Left ventricle myocardium inferior (tissue), 1 donor: ENCODE measurements at places on chromosomes 6 and 20. TPM values are rescaled to one million over a fixed set of nuclear protein-coding genes. Genes with fewer than 3 reads are reported as not detected.

Gene C6orf163
- total RNA-seq = 1.6 TPM

Gene GHRH
- 0.93 TPM for total RNA-seq

Gene PRICKLE4
- 0.88 TPM for total RNA-seq

Gene IMPG1
- total RNA-seq = not detected

Gene CD2AP
- total RNA-seq = 9.9 TPM

Gene MTRF1L
- total RNA-seq = 30.9 TPM

Gene ID4
- total RNA-seq = 3.0 TPM

Gene BPI
- total RNA-seq = not detected

Gene PEX3
- 21.0 TPM for total RNA-seq

Gene OLIG3
- total RNA-seq = not detected

Gene TPBG
- 2.6 TPM for total RNA-seq

Gene BTBD9
- total RNA-seq = 16.5 TPM

Gene TRIM10
- not detected for total RNA-seq

Gene SYNDIG1
- 21.4 TPM for total RNA-seq

Gene NRSN1
- not detected for total RNA-seq

Gene PTGIS
- 26.3 TPM for total RNA-seq

Gene CD24
- 0.71 TPM for total RNA-seq

Gene ECT2L
- total RNA-seq = 1.6 TPM

Gene MDN1
- 22.9 TPM for total RNA-seq

Gene ABHD16B
- not detected for total RNA-seq

Gene CPNE5
- 26.5 TPM for total RNA-seq

Gene OOEP
- not detected for total RNA-seq

Gene AIF1
- 15.2 TPM for total RNA-seq

Gene TMEM200A
- not detected for total RNA-seq

Gene SLC12A5
- total RNA-seq = not detected

Gene MATN4
- total RNA-seq = not detected

Gene SSTR4
- not detected for total RNA-seq

Gene IPCEF1
- 1.7 TPM for total RNA-seq

Gene LY6G6C
- not detected for total RNA-seq

Gene APOBEC2
- 219 TPM for total RNA-seq

Gene SRSF12
- not detected for total RNA-seq

Gene SLC18B1
- total RNA-seq = 2.7 TPM

Gene SALL4
- 0.25 TPM for total RNA-seq

Gene TINAG
- 0.41 TPM for total RNA-seq

Gene PLCB4
- 30.5 TPM for total RNA-seq

Gene BMP5
- total RNA-seq = 0.93 TPM

Gene IL17F
- not detected for total RNA-seq

Gene POU5F1
- 0.69 TPM for total RNA-seq
